ENCODE measurements at places on chromosomes 3 and 15. TPM values are rescaled to one million over a fixed set of nuclear protein-coding genes. Genes with fewer than 3 reads are reported as not detected.

ZBTB38 gene
- total RNA-seq, result 101 TPM

DNA sequence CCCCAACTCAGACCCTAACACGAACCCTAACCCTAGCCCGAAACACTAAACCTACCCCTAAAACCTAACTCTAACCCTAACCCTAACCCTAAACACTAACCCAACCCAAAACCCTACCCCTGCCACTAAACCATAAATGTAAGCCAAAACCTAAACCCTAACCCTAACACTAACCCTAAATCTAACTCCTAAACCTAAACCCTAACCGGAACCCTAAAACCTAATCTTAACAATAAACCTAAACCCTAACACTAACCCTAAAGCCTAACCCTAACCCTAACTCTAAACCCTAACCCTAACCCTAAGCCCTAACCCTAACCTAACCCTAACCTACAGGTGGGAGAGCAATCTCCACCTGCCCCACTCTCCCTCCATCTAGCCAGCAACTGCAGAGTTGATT lies 152.3 kb downstream of the OR4M2 start:
- H3K27ac ChIP-seq, result no peak overlapping the region
- no peaks in the 10 kb centered on the region for H3K36me3 ChIP-seq
- no peaks in the 10 kb centered on the region for H3K4me1 ChIP-seq
- no peak overlapping the region for H3K4me3 ChIP-seq

- no peak overlapping the region for H3K27ac ChIP-seq
- no peak for DNase-seq
- no peak overlapping the region for H3K4me3 ChIP-seq
- H3K36me3 ChIP-seq, result no peaks in the 10 kb centered on the region
Observed at GRCh38 chr15:69086427-69087204, 72.1 kb downstream of the NOX5 start.

DNA sequence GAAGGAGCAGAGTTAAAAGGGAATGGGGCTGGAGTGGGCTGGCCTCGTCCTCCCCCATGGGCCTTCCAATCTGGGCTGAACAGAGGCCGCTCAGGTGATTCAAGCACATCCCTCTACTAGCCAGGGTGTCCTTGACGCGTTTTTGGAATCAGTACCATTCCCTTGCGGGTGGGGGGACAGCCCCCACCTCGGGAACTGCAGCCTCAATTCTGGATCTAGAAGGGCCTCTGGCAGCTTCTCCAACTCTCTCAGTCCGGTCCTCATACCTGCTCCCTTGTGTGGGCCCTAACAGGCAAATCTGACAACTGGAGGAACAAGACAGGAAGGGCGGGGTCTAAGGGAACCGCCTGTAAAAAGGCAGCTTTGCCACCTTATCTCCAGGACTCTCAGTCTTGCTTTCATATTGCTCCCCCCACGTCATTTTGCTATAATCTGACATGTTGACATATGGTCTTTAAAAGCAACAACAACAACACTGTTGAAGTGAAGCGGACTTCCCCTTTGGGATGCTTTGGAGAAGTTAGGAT lies 802 bp upstream of the CHRNB4 start:
- H3K4me3 ChIP-seq, result no peak overlapping the region
- no peaks in the 10 kb centered on the region for H3K36me3 ChIP-seq
- DNase-seq, result no peak
- peaks cover 8% of the 10 kb centered on the region for H3K4me1 ChIP-seq
- no peak overlapping the region for H3K27ac ChIP-seq
- H3K27me3 ChIP-seq, result peaks cover 2% of the 10 kb centered on the region

DNA sequence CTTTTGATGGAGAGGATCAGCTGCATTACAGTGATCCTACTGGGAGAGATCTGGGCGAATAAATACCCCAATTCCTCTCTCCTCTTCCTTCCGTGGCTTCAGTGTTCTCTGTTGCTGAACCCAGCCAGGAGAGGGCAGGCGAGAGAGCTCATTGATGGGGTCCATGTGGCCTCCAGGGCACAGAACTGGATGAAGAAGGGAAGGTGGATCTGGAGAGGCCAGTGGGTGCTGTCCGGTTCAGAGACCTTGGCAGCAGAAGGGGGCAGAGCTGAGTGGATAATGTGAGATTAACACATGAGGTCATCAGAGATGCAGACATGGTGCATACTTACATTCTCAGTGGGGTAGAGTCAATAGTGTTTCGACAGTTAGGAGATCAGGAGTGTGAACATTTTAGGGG lies 193.6 kb downstream of the CLSTN2 start:
- no peaks in the 10 kb centered on the region for H3K27me3 ChIP-seq
- H3K4me1 ChIP-seq, result no peaks in the 10 kb centered on the region
- no peak overlapping the region for H3K4me3 ChIP-seq

- H3K27me3 ChIP-seq, result no peaks in the 10 kb centered on the region
- no peaks in the 10 kb centered on the region for H3K36me3 ChIP-seq
- peaks cover 25% of the 10 kb centered on the region for H3K4me1 ChIP-seq
Observed at GRCh38 chr3:58008141-58009025, at the start of gene FLNB. TSS of gene FLNB (plus strand) at chr3:58008422. CDS start at chr3:58008565, 143 bp downstream.

GRCh38 chr3:64234571-64234970 lies 9.3 kb upstream of the PRICKLE2 start:
- peaks cover 17% of the 10 kb centered on the region for H3K36me3 ChIP-seq
- H3K4me3 ChIP-seq, result no peak overlapping the region
- H3K27ac ChIP-seq, result no peak overlapping the region
- DNase-seq, result no peak

GRCh38 chr15:70259028-70259424 lies 161.3 kb upstream of the TLE3 start:
- H3K4me1 ChIP-seq, result peaks cover 3% of the 10 kb centered on the region
- H3K36me3 ChIP-seq, result no peaks in the 10 kb centered on the region
- H3K4me3 ChIP-seq, result no peak overlapping the region
- no peak overlapping the region for H3K27ac ChIP-seq

ZNF80 gene
- total RNA-seq, result 23.7 TPM

- no peak overlapping the region for H3K4me3 ChIP-seq
- DNase-seq, result no peak
- H3K27me3 ChIP-seq, result no peaks in the 10 kb centered on the region
- no peak overlapping the region for H3K27ac ChIP-seq
- no peaks in the 10 kb centered on the region for H3K36me3 ChIP-seq
- no peaks in the 10 kb centered on the region for H3K4me1 ChIP-seq
Observed at GRCh38 chr3:158602227-158602626, 31.2 kb downstream of the MLF1 start.

TLR9 gene
- not detected for total RNA-seq

IL5RA gene
- not detected for total RNA-seq

SERPINI2 gene
- not detected for total RNA-seq

DNA sequence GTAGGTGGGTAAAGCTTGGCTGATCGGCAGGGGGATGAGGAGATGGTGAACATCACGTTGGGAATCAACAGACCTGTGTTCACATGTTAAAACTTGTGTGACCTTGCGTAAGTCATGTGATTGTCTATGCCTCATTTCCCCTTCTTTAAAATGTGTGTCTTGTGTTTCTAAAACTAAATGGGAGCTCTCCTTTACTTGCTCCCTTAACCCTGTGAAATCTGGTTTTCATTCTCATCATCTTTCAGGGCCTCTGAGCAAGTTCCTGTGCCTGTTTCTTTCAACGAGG lies 29.7 kb upstream of the IREB2 start:
- no peaks in the 10 kb centered on the region for H3K36me3 ChIP-seq
- no peak overlapping the region for H3K27ac ChIP-seq
- H3K4me1 ChIP-seq, result no peaks in the 10 kb centered on the region

SLC9C1 gene
- total RNA-seq, result 0.32 TPM

- H3K27ac ChIP-seq, result no peak overlapping the region
- no peaks in the 10 kb centered on the region for H3K4me1 ChIP-seq
- no peak overlapping the region for H3K4me3 ChIP-seq
- no peak for DNase-seq
- H3K27me3 ChIP-seq, result no peaks in the 10 kb centered on the region
Observed at GRCh38 chr3:72960812-72961518, 35.6 kb upstream of the PPP4R2 start.

DNA sequence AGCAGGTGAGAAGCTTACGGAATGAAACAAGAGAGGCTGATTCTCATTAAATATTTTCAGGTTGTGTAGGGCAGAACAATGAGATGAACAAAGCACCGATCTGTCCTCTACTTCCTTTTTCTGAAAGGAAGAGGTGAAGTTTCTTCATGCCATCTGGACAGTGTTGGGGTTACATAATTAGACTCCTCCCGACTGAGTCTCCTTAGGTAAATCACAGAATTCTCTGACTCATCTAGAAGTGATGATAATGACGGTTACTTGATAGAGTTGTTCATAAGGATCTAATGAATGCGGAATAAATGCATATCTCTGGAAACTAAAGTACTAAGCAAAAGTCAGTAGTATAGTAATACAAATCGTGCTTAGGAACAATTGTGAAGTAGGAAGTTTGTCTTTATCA lies 21.2 kb downstream of the CRTC3 start:
- DNase-seq, result no peak
- no peak overlapping the region for H3K4me3 ChIP-seq
- H3K27me3 ChIP-seq, result no peaks in the 10 kb centered on the region
- H3K4me1 ChIP-seq, result peaks cover 23% of the 10 kb centered on the region
- peak overlapping the region; percentile 80 for H3K27ac ChIP-seq

OR5K1 gene
- 4.7 TPM for total RNA-seq

DNA sequence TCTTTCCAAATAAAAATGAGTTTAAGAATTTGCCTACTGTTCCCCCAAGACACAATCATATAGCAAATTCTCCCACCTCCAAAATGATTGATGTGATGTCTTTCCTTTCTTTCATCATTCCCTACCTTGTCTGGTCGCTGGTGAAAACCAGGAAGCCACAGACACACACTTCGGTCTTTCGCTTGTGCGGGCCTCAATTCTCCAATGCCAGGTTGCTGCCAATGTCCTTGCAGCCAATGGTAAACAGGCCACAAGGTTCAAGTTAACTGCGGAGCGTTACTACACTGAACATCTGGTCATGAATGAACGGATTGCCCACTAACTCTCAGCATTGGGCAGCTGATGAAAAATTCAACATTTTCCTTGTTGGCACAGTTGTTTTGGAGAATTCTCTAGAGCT lies 192.2 kb downstream of the FOXP1 start:
- no peaks in the 10 kb centered on the region for H3K36me3 ChIP-seq
- no peaks in the 10 kb centered on the region for H3K27me3 ChIP-seq
- DNase-seq, result no peak
- no peak overlapping the region for H3K27ac ChIP-seq

- H3K27me3 ChIP-seq, result no peaks in the 10 kb centered on the region
- DNase-seq, result no peak
- H3K36me3 ChIP-seq, result no peaks in the 10 kb centered on the region
- no peaks in the 10 kb centered on the region for H3K4me1 ChIP-seq
Observed at GRCh38 chr15:90326441-90326840, 25.6 kb upstream of the ZNF774 start.

ZBBX gene
- total RNA-seq, result not detected

GRCh38 chr15:88262064-88262463 lies 5.5 kb upstream of the NTRK3 start:
- H3K4me1 ChIP-seq, result peaks cover 3% of the 10 kb centered on the region
- H3K27ac ChIP-seq, result no peak overlapping the region
- H3K36me3 ChIP-seq, result no peaks in the 10 kb centered on the region
- H3K27me3 ChIP-seq, result no peaks in the 10 kb centered on the region
- H3K4me3 ChIP-seq, result no peak overlapping the region
- DNase-seq, result no peak

KBTBD12 gene
- 3.5 TPM for total RNA-seq

DNA sequence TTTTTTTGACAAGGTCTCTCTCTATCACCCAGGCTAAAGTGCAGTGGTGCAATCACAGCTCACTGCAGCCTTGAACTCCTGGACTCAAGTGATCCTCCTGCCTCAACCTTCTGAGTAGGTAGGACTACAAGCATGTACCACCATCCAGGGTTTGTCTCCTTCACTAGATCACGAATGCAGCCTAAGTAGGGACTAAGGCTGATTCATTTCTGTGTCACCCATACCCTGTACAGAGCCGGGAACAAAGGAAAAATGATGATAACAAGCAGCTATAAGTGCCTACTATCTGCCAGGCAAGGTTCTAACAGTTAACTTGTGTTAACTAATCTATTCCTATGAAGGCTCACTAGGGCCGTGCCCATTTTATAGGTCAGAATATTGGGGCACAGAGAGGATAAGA lies 7.0 kb downstream of the TMEM40 start:
- DNase-seq, result no peak
- no peaks in the 10 kb centered on the region for H3K4me1 ChIP-seq
- no peaks in the 10 kb centered on the region for H3K36me3 ChIP-seq
- H3K27me3 ChIP-seq, result no peaks in the 10 kb centered on the region

DNA sequence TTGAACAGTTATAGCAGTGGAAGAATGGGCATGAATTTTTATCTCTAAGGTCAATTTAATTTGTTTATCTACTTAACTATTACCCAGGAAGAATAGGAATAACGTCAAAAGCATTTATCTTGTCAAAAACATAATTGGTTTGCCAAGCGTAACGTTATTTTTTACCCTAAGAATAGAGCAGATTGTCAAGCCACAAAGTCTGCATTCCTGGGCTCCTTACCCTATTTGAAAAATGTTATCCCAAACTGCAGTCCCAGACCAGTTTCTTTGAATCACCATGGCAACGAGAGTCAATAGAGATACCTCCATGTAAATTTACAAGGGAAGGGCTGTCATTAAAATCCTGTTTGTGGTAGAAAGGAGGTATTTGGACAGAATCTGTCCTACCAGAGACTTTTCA lies 61.1 kb downstream of the CPNE4 start:
- no peaks in the 10 kb centered on the region for H3K27me3 ChIP-seq
- H3K36me3 ChIP-seq, result no peaks in the 10 kb centered on the region
- DNase-seq, result no peak
- H3K27ac ChIP-seq, result peak overlapping the region; percentile 50
- peaks cover 6% of the 10 kb centered on the region for H3K4me1 ChIP-seq

DNA sequence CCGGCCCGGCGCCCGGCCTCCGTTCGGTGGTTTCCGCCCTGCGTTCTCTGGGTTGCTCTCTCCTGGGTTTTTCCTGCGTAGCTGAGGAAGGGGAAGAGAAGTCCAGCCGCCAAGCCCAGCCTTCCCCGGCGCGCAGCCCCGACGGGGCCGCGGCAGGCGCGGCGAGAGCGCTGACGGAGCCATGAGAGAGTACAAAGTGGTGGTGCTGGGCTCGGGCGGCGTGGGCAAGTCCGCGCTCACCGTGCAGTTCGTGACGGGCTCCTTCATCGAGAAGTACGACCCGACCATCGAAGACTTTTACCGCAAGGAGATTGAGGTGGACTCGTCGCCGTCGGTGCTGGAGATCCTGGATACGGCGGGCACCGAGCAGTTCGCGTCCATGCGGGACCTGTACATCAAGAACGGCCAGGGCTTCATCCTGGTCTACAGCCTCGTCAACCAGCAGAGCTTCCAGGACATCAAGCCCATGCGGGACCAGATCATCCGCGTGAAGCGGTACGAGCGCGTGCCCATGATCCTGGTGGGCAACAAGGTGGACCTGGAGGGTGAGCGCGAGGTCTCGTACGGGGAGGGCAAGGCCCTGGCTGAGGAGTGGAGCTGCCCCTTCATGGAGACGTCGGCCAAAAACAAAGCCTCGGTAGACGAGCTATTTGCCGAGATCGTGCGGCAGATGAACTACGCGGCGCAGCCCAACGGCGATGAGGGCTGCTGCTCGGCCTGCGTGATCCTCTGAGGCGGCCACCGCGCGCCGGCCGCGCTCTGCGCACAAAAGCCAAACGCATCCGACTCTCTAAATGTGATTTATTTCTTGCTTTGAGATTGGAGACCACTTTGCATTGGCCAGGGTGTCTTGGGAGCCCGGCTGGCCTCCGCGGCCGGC lies 727 bp downstream of the RAP2B start:
- H3K27me3 ChIP-seq, result no peaks in the 10 kb centered on the region
- no peaks in the 10 kb centered on the region for H3K36me3 ChIP-seq
- DNase-seq, result peak; percentile 12
- H3K4me1 ChIP-seq, result no peaks in the 10 kb centered on the region

Data from ascending aorta (tissue), 2 donors.